ENCODE measurements at places on chromosomes 13 and 19.

- DNase-seq, result peak; percentile 78
Observed at GRCh38 chr19:1470305-1471009, 8.6 kb downstream of the C19orf25 start.

- peak; percentile 79 for DNase-seq
Observed at GRCh38 chr19:35213663-35214632, 14.6 kb downstream of the FAM187B start.

- DNase-seq, result no peak
Observed at GRCh38 chr13:45879666-45880065, 28.1 kb upstream of the SIAH3 start.

GRCh38 chr13:60398379-60398891, 1.4 kb downstream of the TDRD3 start:
- no peak for DNase-seq

DNA sequence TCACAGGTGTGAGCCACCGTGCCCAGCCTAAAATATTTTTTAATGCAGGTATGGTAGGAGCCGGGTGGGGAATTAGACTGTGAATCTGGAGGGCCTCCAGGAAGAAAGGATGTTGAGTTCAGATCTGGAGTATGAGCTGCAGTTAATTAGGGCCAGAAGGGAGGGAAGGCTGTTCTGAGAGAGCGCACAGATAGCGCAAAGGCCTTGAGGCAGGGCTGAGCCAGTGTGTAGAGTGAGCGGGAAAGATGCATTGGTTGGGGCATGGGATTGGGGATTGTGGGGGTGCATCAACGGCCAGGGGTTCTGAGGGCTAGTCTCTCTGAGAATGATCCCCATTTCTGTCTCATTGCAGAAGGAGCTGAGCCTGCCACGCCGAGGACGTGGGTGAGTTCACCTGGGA, 9.7 kb downstream of the MAST3 start:
- no peak for DNase-seq

DNA sequence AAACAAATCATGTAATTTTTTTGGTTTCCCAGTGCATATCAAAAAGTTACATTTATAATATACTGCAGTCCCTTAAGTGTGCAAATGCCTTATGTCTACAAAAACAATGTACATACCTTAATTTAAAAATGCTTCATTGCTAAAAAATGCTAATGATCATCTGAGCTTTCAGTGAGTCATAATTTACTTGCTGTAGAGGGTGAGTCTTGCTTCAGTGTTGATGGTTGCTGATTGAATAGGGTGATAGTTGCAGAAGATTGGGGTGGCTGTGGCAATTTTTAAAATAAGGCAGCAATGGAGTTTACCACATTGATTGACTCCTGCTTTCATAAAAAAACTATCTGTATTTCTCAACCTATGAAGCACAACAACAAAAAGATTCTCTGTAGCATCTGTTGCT, 613.9 kb downstream of the TBC1D4 start:
- no peak for DNase-seq

GRCh38 chr19:17335575-17335974, 920 bp upstream of the ANO8 start:
- DNase-seq, result no peak

- DNase-seq, result no peak
Observed at GRCh38 chr13:50140581-50141374, 125.5 kb downstream of the KCNRG start.

Data from activated CD4-positive, alpha-beta T cell treated with anti-CD3 and anti-CD28 coated beads for 4 hours (primary cell).